ENCODE measurements at places on chromosomes 12 and 14.

DNA sequence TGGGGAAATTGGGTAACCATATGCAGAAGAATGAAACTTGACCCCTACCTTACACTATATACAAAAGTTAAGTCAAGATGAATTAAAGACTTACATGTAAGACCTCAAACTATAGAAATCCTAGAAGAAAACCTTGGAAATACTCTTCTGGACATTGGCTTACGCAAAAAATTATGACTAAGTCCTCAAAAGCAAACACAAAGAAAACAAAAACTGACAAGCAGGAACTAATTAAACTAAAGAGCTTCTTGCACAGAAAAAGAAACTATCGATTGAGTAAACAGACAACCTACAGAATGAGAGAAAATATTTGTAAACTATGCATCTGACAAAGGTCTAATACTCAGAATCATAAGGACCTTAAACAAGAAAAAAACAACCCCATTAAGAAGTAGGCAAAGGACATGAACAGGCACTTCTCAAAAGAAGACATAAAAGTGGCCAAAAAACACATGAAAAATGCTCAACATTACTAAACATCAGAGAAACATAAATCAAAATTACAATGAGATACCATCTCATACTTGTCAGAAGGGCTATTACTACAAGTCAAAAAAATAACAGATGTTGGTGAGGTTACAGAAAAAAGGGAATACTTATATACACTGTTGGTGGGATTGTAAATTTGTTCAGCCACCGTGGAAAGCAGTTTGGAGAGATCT is 37.0 kb upstream of the CFAP54 start:
- DNase-seq, result no peak

GRCh38 chr14:29671034-29671433 is 256.6 kb downstream of the PRKD1 start:
- DNase-seq, result no peak

DNA sequence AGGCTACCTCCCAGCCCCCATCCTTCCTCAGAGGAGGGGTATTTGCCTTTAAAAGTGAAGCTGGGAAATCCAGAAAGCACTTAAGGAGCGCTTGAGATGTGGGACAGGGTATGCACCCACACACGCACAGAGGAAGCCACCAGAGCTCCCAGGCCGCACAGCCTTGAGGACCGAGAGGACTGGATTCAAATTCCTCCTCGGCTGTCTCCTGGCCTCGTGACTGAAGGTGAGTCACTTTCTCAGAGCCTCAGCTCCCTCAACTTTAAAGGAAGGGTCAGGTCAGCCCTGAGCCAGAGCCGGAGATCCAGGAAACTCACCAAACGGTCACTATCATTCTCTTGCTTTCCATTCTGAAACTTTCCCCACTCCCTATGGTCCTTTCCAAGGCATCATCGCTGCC is 37.6 kb downstream of the BCL11B start:
- no peak for DNase-seq

DNA sequence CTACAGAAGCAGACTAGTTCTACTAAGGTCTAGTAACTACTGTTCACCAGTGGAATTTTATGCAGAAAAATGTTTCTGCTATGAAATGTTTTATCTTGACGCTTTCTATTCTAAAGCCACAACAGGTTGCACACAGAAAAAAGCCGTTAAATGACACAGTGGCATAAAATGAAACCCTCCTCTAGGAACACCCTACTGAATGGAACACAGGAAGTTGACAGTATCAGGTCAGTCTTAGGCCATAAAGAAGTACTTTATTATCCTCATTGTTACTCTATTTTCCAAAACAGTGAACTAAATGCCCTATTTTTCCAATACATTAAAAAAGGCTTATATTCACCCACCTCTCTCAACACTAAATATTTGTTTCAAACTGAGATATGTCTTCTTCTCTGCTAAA is 21.9 kb downstream of the EPS8 start:
- no peak for DNase-seq

DNA sequence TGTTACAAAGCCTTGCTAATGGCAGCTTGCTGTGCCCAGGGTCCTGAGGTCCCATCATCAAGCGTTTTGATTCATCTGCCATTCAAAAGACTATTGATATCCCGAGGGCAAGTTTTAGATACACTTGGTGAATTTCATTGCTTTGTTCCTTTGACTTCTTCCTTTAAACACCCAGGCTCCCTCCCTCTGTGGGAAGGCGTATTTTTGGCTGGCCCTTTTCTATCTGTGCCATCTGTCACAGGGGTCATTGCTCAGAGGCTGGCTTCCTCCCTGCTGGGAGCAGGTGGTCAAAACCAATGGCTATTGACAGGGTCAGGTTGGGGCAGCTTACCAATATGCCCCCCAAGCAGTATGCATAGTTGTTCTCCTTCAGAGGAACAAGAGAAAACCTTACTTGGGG is 40.0 kb downstream of the SCN8A start:
- DNase-seq, result no peak

DNA sequence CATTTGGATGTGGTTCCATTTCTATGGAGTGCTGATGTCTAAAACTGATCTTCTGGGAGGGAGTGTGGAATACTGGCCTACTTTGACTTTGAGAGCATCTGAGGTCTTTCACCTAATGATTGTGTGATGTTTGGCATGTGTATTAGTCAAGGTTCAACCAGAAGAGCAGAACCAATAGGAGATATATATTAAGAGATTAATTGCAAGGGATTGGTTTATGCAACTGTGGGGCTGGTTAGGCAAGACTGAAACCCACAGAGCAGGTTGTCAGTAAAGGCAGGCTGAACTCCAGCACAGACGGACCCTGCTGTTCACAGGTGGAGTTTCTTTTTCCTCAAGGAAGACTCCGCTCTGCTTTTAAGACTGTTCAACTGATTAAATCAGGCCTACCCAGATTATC is 11.6 kb downstream of the BMAL2 start:
- DNase-seq, result no peak

DNA sequence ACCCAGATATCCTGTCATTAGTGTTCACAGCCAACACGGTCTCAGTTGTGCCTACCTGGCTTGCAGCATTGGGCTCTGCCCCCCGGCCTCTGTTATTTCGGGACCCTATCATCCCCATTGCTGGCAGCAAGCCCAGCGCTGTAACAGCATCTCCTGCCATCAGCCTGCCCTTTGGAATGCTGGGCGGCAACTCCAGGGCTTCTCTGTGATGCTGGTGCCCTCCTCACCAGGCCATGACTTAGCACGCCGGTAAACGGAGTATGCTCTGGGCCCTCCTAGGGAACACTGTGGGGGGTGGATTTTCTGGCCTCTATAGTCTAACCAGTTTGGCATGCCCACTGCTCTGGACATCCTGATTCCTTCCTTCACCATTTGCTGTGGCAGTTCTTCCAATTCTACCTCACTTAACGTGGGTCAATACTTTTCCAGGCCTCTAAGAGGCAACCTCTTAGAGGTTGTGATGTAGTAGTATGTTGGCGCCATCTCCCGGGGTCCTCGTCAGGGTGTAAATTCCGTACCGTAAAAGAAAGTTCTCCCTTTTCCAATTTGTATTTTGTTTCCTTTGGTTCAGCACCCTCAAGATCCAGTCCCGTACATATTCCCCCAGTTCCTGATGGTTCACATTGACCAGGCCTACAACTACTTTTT is 80.0 kb downstream of the SINHCAF start:
- DNase-seq, result peak; percentile 79

All from SK-MEL-5 (cell line).